ENCODE measurements at places on chromosomes 16 and 17. TPM values are rescaled to one million over a fixed set of nuclear protein-coding genes. Genes with fewer than 3 reads are reported as not detected.

The GPR139 gene
- not detected for total RNA-seq

The CASKIN2 gene
- total RNA-seq, result 25.4 TPM

The MGAT5B gene
- 13.9 TPM for total RNA-seq

The NRN1L gene
- 1.3 TPM for total RNA-seq

The FBXO39 gene
- total RNA-seq, result not detected

DNA sequence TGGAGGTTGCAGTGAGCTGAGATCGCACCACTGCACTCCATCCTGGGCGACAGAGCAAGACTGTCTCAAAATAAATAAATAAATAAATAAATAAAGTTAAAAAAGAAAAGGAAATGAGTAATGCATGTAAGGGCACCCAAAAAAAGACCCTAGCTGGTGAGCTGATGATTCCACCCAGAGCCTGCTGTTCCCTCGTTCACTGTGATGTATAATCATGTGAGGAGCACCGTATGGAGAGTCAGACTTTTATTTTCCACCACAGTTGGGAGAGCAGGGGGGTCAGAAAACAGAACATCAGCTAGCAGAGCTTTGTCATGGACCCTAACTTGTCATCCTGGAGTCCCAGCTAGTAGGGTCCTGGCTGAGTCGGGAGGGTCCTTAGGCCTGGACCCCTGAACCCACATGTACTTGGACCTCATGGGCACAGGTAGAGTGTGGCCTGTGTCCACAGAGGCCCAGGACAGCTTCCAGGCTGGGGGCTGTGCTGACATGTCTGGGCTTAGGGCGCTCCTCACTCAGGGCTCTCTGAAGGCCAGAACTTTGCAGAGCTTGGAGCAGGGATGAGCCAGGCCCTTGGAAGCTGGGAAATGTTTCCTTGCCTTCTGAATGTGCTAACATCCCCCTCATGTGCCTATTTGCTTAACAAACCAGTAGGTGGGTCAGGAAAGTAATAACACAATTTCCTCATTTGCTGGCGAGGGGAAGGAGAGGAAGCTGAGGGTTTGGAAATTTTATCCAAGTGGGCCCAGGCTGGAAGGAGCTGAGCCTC, 18.8 kb upstream of the LASP1NB start:
- H3K27ac ChIP-seq, result no peak overlapping the region
- H3K4me3 ChIP-seq, result no peak overlapping the region
- H3K4me1 ChIP-seq, result peaks cover 15% of the 10 kb centered on the region

DNA sequence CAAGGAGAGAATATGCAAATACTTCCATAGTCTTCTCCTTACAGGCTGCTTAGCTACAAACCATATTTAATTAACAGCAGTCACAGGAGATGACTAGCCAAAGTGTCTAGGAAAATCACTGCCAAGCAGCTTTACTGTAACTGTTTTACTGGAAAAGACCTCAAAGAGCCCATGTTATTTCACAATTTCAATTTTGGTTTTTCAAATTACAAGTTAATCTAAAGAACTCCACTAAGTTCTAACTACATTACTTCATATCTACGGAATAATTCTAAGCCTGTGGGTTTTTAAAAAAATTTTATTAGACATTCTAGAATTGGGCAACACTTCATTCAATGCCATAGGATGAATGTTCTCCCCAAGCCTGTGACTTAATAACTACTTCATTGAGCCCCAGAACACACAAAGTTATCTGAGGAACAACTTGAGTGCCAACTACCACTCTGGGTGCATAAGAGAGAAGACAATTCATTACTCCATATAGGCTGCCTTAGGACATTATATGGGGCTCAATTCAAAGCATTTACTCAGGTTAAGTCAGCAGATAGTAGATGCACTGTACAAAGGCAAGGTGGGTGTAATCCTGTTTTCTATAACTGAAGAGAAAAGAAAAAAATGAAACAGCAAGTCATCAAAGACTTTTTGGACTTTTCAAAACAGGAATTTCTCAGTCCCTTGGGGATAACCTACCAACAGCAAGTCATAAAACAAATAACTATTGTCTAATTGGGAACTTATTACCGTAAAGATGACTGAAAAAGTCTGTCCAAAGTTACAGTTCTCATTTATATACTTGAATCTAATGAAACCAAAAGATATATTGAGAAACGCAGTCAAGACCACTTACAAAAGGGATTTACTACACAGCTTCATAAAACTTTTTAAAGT, 33.0 kb downstream of the STAT3 start:
- DNase-seq, result no peak
- H3K27ac ChIP-seq, result no peak overlapping the region
- no peaks in the 10 kb centered on the region for H3K4me1 ChIP-seq
- H3K36me3 ChIP-seq, result no peaks in the 10 kb centered on the region

- no peak overlapping the region for H3K27ac ChIP-seq
- H3K4me3 ChIP-seq, result no peak overlapping the region
- H3K4me1 ChIP-seq, result no peaks in the 10 kb centered on the region
- H3K36me3 ChIP-seq, result no peaks in the 10 kb centered on the region
These were observed 300.6 kb upstream of the CDH5 start for GRCh38 chr16:66065925-66066324.

GRCh38 chr16:1929578-1930337, 11.5 kb upstream of the HS3ST6 start:
- no peak overlapping the region for H3K27ac ChIP-seq
- peak overlapping the region; percentile 67 for H3K4me3 ChIP-seq
- DNase-seq, result peak; percentile 94
- no peaks in the 10 kb centered on the region for H3K27me3 ChIP-seq
- H3K36me3 ChIP-seq, result no peaks in the 10 kb centered on the region

DNA sequence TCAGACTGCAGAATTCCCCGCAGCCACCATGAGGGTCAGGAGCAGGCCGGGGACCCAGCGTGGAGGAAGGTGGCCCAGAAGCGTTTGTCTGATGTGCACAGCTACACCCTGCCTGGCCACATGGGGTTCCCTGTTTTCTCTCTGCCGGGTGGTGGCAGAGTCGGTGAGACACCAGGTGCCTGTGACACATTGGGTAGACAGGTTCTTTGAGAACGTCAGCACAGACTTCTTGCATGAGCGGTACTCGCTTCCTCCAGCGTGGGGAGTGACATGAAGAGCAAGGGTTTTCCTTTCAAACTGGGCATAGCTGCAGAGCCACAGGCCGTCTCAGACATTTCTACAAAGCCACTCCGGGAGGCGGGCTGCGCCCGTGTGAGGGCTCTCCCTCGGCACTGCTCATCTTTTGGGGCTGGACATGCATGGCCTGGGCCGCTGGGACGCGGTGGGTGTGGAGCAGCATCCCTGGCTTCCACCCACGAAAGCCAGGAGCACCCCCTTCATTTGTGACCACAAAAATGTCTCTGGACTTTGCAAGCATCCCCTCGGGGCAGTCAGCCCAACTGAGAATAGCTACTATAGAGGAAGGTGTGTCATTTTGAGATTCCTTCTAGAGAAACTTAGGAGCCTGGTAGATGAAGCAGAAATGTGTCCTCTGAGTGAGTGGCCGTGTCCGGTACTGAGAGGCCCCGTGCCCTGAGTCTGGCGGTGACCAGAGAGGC, 26.0 kb downstream of the NME3 start:
- peaks cover 49% of the 10 kb centered on the region for H3K4me1 ChIP-seq
- H3K4me3 ChIP-seq, result peak overlapping the region; percentile 49
- no peaks in the 10 kb centered on the region for H3K27me3 ChIP-seq
- no peaks in the 10 kb centered on the region for H3K36me3 ChIP-seq
- DNase-seq, result peak; percentile 94

DNA sequence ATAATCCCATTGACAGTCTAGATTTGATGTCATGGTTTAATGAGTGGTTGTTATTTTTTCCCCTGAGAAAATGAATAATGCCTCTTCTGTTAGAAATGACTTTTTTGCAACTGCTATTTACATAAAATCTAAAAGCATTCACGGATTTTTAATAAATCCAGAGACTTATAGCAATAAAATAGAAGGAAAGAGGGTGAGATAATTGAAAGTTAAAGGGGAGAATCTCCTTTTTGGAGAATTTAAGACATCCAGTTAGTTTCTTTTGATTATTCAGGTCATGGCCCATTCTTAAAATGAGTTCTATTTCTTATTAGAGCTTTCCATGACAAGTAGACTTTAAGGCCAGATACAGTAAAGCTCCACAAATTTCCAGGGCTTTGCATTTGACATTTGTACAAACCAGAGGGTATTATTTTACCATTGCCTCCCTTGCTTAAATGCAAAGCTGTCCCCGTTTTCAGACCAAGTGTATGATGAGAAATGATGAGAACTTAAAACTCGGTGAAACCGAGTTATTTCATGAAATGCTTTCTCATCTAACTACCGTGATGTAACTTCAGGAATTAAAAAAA, 789.0 kb upstream of the SOX9 start:
- no peaks in the 10 kb centered on the region for H3K27me3 ChIP-seq
- DNase-seq, result no peak
- no peak overlapping the region for H3K27ac ChIP-seq
- H3K4me1 ChIP-seq, result 0 out of 2 replicates have a peak, but pooled peaks cover 3% of the 10 kb centered on the region
- no peaks in the 10 kb centered on the region for H3K36me3 ChIP-seq
- no peak overlapping the region for H3K4me3 ChIP-seq

Data from PC-9 (cell line).